EH (cell line): ENCODE measurements at places on chromosomes 1 and 21.

DNA sequence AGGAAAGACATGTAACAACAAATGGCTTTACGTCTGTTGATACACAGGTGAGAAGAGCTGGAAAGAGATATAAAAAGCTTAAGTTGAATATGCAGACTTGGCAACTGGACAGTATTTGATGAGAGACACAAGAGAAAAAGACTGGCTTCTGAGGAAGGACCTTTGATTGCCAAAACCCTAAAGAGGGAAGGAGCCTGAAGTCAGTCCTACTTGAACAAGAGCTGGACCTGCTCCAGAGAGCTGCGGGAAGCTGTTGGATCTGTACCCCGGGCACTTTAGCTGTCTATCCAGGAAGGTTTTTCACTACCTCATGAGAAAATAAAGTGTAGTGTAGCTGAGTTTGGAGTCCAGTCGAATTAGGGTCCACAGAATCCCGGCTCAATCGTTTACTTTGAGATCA is 25.3 kb upstream of the LRRC8B start:
- no peak for DNase-seq

DNA sequence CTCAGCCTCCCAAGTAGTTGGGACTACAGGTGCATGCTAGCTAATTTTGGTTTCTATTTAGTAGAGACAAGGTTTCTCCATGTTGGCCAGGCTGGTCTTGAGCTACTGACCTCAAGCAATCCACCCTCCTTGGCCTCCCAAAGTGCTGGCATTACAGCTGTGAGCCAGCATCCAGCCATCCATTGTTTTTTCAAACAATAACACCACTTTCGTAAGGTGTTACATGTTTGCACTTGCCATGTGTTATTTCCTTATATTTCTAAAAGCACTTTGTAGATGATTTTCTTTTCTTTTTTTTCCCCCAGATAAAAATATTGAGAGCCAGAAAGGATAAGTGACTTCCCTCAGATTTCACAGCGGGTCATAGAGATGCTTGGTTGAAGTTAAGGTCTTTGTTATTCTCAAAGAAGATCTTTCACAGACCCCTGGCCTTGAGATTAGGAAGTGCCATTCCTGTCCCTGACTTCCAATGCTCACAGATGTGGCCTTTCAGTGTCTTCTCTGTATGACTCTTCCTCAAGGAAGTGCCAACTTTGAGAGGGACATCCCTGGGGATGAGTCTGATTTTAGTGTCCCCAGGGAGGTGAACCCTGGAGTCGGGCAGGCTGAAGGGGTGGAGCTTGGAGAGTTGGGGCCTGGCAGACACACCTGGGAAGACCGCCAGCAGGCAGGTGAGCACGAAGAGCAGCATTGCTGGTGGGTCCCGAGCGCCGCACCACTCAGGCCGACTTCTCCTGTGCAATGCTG is 6.3 kb downstream of the PIGR start:
- DNase-seq, result no peak

GRCh38 chr1:60111716-60112115 is 38.1 kb upstream of the C1orf87 start:
- DNase-seq, result no peak

DNA sequence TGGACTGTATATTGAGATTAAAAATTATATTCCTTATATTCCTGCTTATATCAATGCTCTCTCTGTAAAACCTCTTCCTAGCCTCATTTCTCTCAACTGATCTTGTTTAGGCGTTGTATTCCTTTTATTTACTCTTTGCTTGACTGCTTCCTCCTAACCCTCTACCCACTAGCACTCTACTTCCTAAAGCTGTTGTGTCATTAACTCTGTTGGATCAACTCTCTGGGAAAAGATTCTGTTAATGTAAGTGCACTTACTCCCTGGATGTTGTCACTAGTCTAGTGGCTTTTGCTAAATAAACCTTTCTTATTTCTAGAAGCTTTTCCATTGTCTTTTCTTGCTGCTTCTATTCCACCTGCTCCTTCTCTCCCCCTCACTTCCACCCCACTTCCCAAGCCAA is 6.5 kb downstream of the SPATA46 start:
- DNase-seq, result no peak

DNA sequence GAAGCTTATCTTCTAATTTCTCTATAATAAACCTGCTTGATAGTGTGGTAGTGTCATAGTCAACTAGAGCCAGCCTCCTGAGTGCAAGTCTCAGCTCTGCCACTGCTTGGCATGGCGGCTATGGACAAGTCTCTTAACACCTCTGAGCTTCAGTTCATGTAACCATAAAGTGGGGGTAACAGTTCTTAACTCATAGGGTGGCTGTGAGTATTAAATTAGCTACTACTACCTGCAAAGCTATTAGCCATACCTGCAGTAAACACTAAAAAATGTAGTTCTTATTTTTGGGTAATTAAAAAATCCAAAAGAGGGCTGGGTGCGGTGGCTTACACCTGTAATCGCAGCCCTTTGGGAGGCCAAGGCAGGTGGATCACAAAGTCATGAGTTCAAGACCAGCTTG is 2.2 kb upstream of the CDC42 start:
- DNase-seq, result no peak

DNA sequence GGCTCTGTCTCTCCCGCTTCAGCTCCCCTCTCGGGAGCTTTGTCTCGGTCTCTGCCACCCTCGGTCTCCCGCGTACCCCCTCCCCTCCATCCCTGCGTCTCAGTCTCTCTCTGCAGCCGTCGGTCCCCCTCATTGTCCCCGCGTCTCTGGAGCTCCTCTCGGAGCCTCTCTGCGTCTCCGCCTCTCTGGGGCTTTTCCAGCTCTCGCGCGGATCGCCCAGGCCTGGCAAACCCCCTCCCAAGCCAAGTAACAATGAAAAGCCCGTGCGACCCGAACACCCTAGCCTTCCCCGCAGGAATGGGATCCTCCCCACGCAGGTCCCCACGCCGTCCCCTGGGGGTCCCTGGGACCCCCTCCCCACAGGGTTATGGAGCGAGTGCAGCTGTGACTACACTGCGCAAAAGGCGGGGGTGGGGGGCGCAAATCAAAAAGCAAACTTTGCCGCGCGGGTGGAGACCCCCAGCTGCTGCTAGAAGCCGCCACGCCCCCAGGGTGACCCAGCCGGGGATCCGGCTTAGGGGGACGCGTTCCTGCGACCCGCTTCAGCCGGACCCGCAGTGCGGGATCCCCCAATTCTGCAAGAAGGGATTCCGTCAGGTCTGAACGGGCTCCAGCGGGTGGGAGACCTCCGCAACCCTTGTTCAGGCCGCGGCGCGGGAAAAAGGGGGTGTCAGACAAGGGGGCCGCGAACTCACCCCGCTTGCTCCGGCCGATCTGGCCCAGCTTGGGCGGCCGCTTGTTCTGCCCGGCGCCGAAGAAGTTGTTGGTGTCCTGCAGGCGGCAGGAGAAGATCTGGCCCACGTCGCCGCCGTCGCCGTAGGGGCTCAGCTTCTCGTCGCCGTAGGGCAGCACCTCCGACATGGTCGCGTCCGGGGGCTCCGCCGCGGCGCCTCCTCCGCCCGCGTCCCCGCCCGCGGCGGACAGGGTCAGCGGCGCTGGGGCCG is 1.2 kb downstream of the CAMK2N1 start:
- DNase-seq, result peak; percentile 30

GRCh38 chr1:22472596-22472995 is 20.9 kb downstream of the ZBTB40 start:
- peak; percentile 77 for DNase-seq

DNA sequence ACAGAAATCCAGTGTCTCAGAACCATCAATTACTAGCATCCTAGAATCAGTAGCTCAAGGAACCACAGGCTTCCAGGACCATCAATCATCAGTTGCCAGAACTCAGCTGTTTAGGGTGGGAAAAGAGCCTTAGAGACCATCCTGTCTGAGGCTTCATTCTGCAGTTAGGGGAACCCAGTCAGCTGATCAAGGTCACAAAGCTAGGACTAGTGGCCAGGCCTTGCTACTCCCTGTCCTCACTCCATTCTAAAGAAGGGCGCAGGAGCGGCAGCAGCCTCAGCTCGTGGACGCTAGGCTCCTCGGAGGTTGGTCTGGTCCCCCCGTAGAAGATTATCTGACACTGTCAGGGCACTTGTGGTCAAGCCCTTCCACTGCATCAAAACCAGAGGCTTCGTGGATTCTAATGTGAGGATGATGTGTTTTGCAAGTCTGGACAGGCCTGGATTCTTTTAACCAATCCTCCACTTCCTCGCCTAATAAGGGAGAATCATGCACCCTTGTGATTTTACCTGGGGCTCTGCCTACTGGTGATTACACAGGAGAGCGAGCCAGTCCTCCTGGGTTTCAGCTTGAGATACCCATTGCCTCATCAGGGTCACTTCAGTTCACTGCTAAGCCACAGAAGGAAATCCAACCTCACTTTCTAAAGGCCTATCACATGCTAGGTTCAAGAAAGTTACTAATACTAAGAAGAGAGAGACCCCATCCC is 41.7 kb upstream of the IFFO2 start:
- peak; percentile 53 for DNase-seq

- peak; percentile 80 for DNase-seq
These were observed 51.2 kb downstream of the DNTTIP2 start for GRCh38 chr1:93827633-93828366.

GRCh38 chr1:200837931-200838571 is 34.7 kb upstream of the GPR25 start:
- peak; percentile 53 for DNase-seq

DNA sequence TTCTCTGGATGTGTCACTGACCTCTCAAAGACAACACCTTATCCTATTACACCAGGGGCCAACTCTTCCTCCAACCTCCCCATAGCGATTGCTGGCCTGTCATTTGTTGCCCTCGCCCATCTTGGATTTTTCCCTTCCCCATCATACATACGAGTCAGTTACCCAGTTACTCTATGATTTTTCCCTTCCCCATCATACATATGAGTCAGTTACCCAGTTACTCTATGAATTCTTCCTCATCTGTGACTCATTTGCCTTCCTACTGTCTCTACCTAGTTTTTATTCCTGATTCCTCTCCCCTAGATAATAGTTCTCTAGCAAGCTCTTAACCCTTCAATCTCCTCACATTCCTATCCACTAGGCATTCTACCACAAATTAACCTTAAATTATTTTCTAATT is 178.8 kb downstream of the NR5A2 start:
- DNase-seq, result peak; percentile 84

DNA sequence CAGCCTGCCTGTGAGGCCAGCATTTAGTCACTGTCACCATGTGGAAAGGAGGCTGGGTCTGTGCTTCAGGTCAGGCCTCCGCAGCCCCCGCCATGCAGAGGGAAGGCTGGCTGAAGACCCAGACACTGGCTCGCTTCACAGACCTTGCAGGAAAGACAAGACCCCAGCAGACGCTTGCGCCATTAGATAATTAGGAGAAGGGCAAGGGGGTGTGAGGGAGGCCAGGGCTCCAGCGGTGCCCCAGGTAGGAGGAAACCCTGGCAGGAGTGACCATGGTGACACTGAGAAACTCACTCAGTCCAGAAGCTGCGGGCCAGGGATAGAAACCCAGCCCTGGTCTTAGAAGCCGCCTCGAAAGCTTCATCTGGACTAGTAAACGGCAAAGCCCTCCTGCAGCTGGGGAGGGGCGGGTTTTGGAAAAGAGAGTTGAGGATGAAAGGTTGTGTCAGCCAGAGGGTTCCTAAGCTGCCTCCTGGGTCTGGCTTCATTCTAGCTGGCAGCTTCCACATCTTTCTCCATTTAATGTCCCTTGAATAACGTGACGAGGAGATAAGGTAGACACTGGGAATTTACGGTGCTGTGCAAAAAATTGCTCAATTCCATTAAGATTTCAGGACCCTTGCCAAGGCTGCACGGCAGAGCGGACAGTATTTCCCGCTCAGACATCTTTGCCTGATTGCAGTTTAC is 294.1 kb upstream of the VAMP3 start:
- DNase-seq, result no peak
